Activated naive CD8-positive, alpha-beta T cell treated with anti-CD3 and anti-CD28 coated beads, Interleukin-2, amount 10 ng/mL, durations not matched to agents 7 days and 5 days (primary cell): ENCODE measurements at places on chromosomes 13 and 19.

DNA sequence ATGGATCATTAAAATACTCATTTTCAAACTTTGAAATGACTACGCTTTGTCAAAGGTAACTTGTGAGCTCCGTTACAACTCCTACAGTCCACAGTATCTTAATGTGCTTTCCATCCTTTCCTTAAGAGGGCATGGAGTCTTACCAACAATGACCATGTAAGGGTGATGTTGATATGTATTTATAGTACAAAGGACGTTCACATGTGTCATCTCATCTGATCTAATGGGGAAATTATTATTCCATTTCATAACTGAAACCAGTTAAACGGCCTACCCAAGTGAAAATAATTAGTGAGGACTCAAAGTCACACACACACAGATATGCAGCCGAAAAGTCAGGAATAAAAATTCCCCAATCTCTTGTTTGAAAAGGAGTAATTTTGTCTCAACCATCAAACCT is 9.6 kb downstream of the USP12 start:
- DNase-seq = no peak

DNA sequence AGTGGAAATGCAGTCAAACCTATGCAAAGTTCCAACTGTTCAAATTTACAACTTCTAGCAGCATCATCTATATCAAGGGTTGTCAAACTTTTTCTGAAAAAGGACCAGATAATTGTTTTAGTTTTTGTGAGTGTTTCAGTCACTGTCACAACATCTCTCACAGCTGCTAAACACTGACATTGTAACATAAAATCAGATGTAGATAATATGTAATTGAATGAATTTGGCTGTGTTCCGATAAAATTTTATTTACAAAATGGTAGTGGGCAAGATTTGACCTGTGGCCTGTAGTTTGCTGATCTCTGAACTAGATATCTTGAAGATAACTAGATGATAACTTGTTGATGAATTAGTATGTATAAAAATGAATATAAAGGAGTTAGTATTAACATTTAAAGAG is 1679.1 kb upstream of the PCDH20 start:
- no peak for DNase-seq

DNA sequence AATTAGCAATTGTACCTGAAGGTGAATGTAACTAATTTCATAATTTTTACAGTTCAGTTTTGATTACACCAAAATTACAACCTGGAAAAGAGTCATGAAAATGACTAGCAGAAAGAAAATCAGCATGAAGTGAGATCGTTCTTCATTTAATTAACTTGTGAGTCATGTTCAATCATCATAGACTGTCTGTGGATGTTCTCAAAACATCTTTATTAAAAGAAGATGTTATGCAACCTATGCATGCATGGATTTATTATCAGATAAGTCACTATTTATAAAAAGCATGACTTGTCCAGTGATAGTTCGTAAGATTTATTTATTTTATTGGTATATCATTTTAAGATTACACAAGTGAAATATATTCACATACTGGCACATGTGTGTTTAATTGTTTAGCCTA is 245.9 kb downstream of the ITGBL1 start:
- DNase-seq = no peak

GRCh38 chr13:97193577-97193976 is 28.6 kb upstream of the MBNL2 start:
- DNase-seq = no peak

DNA sequence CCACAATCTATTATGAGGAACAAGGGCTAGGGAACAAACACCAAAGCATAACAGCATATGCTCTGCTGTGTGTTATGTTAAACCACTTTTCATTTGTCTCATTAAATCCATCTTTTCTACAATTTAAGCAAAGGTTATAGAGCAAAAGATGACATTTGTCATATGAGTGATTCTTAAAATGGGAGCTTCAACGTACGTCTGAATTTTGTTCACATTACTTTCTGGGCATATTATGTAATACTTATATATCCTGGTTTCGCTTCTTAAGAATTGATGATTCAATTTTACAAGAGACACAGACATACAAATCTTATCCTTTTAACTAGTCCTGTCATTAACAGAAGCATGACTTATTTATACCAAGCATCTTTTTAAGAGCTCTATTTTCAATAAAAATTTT is 3.3 kb upstream of the TPP2 start:
- no peak for DNase-seq

- no peak for DNase-seq
Observed at GRCh38 chr19:35278578-35279284, 3.6 kb upstream of the HAMP start.

- DNase-seq = no peak
Observed at GRCh38 chr19:3119693-3120380, 16.0 kb upstream of the GNA15 start.

- no peak for DNase-seq
Observed at GRCh38 chr19:7888826-7889217, 512 bp downstream of the LRRC8E start.

DNA sequence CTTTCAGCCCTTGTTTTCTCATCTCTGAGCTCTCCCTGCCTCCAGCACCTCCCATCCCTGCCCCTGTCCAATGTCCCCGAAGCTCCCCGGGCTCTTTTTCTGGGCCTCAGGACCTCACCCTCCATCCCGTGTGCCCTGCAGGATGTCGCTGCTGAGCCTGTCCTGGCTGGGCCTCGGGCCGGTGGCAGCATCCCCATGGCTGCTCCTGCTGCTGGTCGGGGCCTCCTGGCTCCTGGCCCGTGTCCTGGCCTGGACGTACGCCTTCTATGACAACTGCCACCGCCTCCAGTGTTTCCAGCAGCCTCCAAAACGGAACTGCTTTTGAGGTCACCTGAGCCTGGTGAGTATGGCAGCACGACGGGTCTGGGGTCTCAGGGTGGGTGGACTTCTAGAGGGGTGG is 51.1 kb upstream of the CYP4F8 start:
- DNase-seq = no peak

DNA sequence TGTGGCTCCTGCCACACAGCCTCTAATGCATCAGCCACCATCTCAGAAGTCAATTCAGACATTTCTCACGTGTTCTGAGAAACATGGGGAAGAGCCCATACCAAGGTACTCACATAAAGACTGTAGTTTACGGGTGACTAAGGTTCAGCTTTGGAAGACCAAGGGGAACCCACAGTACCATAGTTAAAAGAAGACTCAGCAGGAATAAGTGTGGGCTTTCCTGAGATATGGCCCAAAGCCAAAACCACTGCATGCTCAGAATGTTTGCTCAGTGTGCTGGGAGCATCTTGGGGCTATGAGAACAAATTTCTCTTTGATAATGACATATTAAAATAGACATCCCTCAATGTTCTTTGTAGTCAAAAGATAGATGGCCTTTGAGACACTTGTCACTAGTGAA is 283.8 kb downstream of the DCT start:
- DNase-seq = no peak

DNA sequence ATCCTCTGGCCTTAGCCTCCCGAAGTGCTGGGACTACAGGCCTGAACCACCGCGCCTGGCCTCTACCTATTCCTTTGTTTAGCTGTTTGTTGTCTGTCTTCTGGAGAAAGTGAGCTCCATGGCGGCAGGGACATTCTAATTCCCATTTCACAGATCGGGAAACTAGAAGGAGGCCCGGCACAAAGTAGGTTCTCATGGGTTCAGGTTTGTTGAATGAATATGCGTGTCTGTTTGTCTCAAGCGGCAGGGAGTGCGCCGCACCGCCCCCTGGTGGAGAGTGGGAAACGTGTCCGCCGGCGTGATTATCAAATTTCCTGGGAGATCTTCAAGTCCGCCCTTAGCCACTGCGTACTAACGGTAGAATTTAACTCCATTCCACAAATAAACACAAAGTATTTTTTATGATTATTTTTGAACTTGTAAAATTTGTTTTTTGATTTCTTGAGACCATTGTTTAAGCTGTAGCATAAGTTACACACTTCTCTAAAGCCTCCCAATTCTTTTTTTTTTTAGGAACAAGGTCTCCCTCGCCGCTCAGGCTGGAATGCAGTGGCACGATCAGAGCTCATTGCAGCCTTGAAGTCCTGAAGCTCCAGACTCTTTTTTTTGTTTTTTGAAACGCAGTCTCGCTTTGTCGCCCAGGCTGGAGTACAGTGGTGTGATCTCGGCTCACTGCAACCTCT is 8.9 kb upstream of the CCDC9 start:
- DNase-seq = peak; percentile 89

- no peak for DNase-seq
Observed at GRCh38 chr19:17802137-17802858, 7.4 kb downstream of the B3GNT3 start.

DNA sequence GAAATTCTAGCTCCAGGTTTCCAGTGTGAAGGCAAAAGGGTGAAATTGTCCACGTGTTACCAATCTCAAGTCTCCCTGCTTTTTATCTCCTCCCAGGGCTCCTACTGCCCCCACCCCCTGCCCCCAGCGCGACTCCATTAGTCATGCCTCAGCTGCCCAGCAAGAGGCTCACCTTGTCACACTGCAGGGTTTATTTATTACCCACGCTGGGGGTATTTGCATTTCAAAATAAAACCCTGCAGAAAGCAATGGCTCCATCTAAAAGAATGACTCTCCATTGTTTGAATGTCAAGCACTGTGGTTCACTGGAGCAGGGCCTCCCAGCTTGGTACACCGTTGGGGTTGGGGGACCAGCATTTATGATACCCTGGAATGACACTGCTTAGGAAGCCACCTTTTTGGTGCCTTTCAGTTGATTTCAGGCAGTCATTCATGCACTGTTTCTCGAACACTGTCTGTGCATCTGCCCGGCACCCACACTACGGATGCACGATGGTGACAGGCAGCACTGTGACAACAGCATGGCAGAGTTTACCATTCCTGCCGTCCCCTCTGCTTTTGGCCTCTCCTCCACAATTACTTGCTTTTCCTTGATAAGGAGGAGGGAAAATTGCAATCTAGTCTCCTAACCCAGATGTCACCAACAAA is 9.9 kb upstream of the POP4 start:
- DNase-seq = no peak

DNA sequence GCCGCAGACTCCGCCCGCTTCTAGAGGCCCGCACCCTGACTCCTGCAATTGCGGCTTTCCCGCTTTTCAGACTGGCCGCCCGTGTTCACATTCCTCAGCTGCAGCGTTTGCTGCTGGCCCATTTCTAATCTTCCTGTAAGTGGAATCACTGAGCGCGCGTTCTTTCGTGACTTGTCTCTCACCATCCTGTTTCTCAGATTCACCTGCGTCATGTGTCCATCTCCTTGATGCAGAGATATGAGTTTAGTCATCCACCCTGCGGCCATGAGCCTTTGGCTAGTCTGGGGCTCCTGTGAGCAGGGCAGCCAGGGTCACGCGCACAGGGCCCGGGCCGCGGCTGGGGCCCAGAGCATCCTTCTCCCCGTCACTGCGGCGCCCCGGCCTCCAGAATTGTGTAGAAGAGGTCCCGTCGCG is 110.0 kb downstream of the CRYL1 start:
- DNase-seq = no peak

- no peak for DNase-seq
Observed at GRCh38 chr19:50568728-50569698, 778 bp upstream of the LRRC4B start.

DNA sequence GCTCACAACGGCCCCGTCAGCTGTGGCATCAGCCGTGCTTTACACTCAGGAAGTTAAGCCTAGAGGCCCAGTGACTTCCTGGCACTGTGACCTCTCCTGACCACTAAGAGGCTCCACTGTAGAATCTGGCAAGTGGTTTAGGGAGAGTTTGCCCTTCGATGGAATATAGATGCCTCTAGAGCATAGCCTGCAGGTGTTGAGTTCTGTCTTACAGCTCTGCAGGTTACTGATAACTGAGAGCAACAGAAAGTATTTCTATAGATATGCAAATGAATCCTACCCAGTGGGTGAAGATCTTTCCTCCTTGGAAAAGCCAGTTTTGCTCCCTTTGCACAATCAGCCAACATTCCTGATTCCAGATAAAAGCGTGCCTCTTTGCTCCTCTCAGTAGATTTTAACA is 35.8 kb downstream of the ATP12A start:
- DNase-seq = no peak

- DNase-seq = no peak
Observed at GRCh38 chr19:1624458-1624857, 19.2 kb upstream of the UQCR11 start.

DNA sequence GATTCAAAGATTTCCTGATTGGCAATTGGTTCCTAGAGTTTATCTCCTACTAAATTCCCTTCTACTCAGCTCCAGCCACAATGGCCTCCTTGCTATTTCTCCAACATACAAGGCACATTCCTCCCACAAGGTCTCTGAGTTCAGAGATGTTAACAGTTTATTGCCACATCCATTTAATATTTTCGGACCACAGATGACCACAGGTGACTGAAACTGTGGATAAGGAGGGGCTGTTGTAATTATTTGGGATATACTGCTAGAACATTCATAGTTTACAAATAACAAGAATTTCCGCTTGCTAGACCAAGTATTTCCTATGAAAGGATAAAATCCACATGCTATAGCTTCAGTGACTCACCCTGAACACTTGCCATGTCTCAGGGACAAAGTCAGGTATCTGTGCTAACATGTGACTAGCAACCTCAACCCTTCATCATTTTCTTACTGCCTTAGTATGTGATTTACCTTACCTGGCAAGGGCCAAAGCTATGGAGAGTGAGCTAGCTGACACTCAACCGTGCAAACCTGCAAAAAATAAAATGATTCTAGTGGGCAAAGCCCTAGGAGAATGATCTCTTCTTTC is 117.7 kb downstream of the TBC1D4 start:
- DNase-seq = no peak

DNA sequence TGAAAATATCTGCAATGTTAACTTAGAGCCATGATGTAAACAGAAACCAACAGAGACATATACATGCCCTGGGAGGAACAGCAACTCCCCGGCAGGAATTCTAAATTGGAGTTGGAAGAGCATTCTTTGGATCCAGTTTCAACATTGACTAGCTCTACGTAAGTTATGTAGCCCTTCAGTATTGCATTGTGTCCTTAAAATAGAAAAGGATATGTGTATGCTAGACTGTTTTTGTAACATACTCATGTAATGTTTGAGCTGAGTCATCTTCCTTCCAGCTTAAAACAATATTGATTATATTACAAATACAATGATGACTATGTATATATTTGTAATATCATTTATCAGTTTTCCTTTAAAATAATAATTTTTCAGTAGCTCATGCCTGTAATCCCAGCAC is 1422.2 kb upstream of the PCDH20 start:
- DNase-seq = no peak

- DNase-seq = no peak
Observed at GRCh38 chr13:53398051-53398450, 369.4 kb downstream of the OLFM4 start.

GRCh38 chr19:38287604-38288003 is 16.4 kb upstream of the C19orf33 start:
- DNase-seq = no peak

GRCh38 chr19:49130325-49130724 is 11.0 kb downstream of the PPFIA3 start:
- no peak for DNase-seq

GRCh38 chr19:28349604-28350003 is 863.3 kb downstream of the UQCRFS1 start:
- DNase-seq = no peak

GRCh38 chr13:71618159-71618558 is 248.8 kb downstream of the DACH1 start:
- DNase-seq = no peak

- no peak for DNase-seq
Observed at GRCh38 chr13:57311009-57311586, 144.1 kb downstream of the PRR20E start.
